ENCODE measurements at places on chromosomes 16 and 17.

DNA sequence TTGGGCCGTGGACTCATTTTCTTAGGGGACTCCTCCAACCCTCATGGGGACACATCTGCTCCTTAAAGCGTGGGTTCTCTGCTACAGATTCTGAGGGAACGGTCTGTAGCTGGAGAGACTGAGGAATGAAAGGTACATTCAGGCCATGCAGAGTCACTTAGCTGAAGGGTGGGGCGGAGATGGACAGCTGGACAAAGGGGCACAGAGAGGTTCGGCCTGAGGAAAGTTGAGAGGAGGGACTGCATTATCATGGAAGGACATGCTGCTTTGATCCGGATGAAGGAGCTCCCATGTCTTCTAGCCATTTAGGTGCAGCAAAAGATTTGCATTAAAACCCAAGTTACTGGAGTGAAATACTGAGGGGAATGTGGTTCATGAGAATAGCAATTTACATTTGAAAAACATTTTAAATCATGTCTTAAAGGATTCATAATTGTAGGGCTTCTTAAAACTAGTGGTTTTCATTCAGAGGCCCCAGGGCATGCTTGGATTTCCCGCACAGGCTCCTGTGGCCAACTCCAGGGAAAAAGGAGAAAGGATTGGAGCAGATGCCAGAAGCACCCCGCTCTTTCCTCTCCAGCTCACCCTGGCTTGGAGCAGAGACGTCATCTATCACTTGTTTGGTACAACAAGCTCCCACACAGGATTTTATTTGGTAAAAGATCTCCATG lies 54.2 kb downstream of the CDRT4 start:
- no peak for DNase-seq

DNA sequence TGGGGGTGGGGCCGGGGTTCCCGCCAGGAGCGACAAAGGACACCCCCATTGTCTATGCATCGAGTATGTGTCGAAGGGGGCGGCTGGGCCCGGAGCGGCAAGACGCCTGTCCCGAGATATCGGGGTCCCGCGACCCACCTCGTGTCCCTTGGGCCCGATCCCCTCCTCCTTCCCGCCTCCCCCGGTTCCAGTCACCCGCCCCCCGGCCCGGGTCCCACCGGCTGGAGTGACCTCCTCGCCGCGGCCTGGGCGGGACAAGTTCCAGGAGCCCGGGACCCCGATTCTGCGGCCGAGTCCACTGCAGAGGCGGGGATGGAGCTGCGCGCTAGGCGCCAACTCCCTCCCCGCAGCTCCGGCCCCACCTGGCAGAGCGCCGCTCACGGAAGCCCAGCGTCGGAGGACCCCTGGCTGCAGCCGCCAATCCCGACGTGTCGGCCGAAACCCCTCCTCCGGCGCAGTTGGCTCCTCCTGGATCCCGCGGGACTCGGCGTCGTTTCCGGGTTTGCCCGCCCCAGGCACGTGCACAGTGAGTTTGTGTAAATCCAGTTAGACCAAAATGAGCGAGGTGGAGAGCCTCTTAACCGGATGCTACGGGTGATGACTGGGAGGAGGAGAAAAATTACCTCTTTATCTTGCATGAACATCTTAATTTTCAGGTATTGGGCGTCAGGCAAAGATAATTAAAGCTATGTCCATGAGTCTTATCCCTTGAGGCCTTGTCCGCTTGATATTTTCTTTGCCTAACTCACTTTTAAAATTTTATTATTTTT lies at the start of gene NMRAL1:
Gene NMRAL1 (minus strand): TSS at position 434 of the 770 bp plus-strand sequence. CDS start 493 bp downstream, outside the sequence.
- peak; percentile 88 for DNase-seq

DNA sequence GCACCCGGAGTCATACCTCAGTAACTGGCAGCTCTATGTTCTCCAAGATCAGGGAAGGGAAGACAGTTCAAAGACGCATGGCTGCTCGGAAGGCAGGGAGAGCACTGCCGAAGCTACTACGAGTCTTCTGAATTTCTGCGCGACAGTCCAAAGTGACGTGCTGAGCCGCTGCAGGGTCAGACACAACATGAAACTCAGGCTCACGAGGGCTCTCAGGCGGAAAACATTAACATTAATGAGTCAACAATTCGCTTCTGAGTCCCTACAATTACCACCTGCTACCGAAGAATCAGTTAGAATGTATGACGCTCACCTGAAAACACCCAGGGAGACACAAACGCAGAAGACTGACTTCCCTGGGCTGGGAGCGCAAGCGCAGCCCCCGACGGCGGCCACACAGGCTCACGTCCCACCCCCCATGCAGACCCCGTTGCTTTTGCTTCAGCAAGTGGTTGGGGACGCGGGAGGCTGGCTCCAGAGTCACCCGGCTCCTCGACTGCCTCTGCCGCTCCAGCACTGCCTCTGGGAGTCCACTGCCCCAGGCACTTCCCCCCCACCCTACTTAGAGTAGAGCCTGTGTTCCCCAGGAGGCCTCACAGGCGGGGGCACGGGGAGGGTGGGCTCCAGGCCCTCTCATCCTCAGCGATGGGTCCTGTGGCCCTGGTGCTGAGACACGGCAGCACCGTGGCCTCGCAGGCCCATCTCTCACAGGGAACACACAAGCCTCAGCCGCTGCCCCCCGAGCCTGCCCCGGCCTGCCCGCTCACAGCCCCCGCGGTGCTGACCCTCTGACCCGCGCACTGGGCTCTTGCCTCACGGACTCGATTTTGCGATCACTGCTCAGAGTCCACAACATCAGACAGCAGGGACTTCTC lies 38.9 kb downstream of the LMF1 start:
- DNase-seq, result no peak

DNA sequence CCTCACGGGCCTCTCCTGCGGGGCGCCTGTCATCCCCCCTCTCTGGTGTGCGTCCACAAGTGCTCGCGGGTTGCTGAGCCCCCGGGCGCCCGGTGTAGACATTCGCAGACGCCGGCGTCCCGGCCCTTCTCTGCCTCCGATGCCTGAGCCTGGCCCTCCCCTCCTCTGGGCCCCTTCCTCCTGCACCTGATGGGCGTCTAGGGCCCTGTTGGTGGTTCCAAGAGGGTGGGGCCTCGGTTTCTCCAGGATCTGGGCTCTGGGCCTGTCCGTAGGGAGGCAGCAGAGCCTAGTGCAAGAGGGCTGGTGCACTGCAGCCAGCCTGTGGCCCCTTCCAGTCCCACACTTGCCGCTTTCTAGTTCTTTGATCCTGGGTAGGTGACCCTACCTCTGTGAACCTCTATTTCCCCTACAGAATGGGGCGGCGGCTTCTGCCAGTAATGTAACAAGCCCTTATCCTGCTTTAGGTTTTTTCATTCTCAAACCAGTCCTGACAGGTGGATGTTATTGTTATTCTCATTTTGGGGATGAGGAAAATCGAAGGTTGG lies 623 bp downstream of the E4F1 start:
- peak; percentile 35 for DNase-seq

DNA sequence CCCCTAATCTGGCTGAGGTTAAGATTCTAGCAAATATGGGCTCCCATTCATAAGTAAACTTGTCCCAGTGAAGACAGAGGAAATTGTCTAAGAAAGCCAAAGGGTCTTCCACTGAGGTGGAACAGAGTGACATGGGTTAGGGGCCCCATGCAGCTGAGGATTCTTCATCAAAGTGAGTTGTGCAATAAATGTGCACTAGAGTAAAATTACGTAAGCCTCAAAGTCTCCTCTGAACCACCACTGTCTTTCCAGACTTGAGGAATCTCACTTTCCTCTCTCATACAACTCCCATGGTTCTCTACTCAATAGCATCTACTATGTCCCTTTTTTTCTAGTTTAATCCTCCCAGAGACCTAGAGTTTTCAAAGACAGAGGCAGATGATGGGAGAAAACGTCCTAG lies 132.4 kb downstream of the CA10 start:
- DNase-seq, result no peak

DNA sequence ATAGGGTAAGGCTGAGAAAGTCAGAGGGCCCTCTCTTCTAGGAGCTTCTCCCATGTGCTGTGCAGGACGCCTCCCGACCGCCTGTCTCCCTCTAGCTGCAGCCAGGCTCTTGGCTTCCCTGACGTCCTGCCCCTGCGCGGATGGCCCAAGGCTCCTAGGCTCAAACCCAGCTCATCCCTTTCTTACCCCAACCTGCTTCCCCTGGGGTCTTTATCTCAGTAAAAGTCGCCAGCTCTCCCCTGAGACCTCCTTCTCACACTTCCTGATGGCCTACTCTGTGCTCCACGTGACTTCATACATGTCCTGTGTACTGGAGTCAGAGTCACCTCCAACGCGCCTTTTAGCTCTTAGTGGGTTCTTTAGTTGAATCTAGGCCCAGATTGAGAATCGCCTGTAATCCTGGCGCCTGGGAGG lies 1.1 kb upstream of the ZNF747 start:
- peak; percentile 67 for DNase-seq

Data from endothelial cell (in vitro differentiated cells).